HFF-Myc (cell line): ENCODE measurements at places on chromosomes 1 and 21.

GRCh38 chr1:66245691-66246090, 288.3 kb upstream of the SGIP1 start:
- DNase-seq = no peak

DNA sequence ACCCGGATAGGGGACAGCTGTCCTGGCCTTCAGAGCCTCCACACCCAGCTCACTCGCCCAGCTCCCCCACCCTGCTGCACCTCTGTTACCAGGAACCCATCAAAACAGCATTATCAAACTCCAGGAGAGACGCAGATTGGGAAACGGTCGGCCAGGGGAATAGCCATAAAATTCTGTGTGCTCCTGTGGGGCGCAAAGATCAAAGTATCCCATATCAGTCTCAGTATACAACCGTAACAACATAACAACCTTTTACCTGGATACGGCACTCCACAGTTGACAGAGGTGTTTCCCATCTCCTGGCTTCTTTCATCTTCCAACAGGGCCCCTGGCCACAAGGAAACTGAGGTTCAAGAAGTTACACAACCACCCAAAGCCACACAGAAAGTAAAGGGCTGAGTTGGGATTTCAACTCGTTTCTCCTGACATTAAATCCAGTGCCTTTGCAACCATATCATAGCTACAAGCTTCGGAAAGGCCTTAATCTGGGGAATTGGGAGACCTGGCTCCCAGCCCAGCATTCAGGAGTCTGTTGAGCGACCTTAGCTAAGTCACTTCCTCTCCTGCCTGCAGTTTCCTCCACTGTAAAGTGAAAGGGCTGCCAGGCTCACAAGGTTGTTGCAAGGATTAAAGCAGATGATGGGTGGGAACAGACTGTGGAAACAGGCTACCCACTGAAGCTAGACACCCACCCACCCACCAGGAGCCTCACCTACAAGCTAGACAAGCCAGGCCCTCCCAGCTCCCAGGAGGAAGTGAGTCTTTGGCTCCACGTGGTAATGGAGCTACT, 8.1 kb upstream of the EPHB2 start:
- no peak for DNase-seq

DNA sequence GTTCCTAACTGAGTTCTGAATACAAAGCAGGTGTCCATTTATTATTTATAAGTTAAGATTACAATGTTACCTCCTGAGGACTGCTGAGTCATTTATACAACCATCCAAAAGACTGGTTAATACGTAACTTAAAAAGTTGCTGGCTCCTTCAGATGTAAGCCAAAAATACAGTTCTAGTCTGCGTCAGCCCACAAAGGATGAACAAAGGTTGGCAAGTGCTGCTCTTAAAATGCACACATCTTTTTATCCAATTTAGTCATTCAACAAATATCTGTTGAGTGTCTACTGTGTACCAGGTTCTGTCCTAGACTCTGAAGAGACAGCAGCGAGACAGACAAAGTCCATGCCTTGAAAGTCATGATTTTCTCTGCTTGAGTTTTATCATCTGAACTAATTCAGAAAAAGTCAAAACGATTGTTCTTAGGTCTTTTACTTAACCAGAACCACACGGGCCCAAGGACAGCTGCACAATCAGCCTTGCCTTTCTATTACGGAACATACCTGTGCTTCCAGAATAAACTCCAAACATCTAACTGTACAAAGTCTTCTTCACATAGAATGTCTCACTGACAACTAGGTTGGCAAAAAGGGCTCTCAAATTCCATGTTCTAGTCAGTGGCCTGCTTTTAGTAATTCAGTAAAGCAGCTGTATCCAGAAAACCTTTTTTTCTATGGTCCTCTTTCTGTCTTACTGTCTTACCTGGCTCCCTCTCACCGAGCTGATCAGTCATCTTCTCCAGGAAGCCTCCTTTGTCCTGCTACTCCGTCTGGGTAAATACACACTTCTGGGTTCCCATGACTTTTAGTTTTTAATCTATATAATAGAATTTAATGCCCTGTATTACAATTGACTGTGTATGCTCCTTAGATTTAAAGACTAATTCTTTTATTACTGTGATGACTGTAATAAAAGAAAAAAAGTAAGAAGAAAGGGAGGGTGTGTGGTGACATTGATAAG, 15.5 kb upstream of the CNN3 start:
- no peak for DNase-seq

GRCh38 chr21:36799869-36800268, 101.0 kb downstream of the SIM2 start:
- DNase-seq = no peak

GRCh38 chr1:184740344-184740743, 14.3 kb downstream of the EDEM3 start:
- DNase-seq = no peak

- no peak for DNase-seq
These were observed 287.8 kb downstream of the LMX1A start for GRCh38 chr1:165068741-165069140.

- no peak for DNase-seq
These were observed 4.1 kb downstream of the BLACAT1 start for GRCh38 chr1:205451759-205452164.
